Activated naive CD4-positive, alpha-beta T cell treated with anti-CD3 and anti-CD28 coated beads for 36 hours (primary cell): ENCODE measurements at places on chromosomes 3 and 15.

DNA sequence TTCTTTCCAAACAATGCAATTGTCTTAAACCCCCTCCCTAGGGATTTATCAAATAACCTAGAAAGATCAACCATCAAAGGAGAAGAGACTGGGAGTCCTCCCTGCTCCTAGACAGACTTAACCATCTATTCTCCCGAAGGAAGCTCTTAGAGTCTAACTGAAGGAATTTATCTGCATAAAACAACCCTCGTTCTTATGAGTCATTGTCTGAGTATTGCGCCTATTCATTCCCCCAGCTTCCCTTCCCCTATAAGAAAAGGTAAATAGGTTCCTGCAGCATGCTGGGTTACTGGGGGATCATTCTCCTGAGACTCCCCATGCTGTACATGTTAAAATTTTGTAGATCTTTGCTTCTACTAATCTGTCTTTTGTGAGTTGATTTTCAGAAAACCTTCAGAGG, 412.7 kb downstream of the OCA2 start:
- no peak for DNase-seq

DNA sequence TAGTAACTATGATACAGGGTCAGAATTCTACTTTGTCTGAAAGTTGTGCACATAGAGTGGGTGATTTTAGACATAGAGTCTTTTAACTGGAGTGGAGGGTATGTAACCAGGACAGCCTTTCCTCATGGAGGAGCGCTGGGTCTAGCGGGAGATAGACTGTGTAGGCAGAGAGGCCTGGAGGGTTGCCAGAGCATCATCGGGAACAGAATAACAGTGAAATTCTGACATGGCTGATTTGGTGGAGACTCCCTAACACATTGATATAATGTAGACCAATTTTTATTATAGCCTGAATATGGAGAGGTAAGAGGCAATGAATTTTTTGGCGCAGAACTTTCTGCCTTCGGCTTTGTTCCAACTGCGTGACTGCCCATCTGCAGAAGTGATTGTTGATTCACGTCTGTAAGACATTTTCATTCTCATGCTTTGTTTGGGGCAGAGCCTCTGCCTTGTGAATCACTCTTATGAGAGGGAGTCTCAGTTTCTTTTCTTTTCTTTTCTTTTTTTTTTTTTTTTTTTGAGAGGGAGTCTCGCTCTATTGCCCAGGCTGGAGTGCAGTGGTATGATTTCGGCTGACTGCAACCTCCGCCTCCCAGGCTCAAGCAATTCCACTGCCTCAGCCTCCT, 16.0 kb downstream of the LPP start:
- peak; percentile 40 for DNase-seq

- DNase-seq = peak; percentile 52
Measured at GRCh38 chr15:49145651-49146609, 9.5 kb downstream of the COPS2 start.

GRCh38 chr3:60803216-60804173, 447.8 kb downstream of the FHIT start:
- DNase-seq = no peak

- peak; percentile 87 for DNase-seq
Measured at GRCh38 chr3:128095222-128095703, 28.3 kb downstream of the RUVBL1 start.

DNA sequence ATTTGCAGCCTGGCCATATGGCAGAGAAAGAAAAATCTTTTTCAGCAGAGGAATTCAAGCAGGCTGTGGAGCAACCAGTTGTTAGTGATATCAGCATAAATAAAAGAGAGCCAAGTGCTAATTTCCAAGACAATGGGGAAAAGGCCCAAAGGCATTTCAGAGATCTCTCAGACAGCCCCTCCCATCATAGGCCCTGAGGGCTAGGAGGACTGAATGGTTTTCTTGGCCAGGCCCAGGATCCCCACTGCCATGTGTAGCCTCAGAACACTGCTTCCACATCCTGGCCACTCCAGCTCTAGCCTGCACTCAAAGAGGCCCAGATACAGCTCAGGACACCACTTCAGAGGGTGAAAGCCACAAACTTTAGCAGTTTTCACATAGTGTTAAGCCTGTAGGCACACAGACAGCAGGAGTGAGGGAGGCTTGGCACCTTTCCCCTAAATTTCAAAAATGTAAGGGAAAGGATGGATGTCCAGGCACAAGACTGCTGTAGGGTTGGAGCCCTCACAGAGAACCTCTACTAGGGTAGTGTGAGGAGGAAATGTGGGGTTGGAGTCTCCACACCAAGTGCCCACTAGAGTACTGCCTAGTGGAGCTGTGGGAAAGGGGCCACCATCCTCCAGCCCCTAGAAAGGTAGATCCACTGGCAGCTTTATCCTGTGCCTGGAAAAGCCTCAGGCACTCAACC, 191.4 kb downstream of the TBL1XR1 start:
- DNase-seq = no peak

DNA sequence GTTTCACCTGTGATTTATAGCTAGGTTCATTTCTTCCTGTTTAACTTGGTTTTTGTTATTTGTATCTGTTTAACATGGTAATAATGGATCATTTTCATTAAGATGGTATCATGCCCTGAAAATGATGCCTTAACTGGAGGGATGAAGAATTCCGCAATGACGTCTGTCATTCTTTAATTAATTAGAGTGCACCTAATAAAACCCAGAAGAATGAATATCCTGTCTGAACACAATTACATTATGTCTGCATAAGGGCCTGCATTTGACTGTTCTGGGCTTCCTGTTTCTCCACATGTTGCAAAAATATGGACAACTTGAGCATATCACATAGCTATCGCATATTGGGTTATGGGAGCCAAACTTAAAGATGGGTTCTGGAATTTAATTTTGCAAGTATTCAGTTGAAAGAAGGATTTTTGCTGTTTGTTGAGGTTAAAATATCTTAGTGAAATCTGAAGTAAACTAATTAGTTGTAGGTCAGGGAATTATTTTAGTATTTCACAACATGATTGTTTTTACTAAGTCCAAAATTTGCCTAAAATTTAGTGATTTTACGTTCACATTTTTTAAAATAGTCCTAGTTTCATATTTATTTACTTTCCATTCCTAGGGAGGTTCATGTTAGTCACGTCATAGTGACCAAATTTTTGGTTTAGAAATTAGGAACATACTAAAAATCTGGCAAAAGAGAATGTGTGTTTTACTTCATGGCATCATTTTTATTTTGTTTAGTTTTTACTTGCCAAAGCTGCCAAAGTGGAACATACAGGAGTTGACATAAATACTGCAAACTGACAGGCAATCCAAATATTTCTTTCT, 321.0 kb upstream of the TGFBR2 start:
- DNase-seq = no peak

DNA sequence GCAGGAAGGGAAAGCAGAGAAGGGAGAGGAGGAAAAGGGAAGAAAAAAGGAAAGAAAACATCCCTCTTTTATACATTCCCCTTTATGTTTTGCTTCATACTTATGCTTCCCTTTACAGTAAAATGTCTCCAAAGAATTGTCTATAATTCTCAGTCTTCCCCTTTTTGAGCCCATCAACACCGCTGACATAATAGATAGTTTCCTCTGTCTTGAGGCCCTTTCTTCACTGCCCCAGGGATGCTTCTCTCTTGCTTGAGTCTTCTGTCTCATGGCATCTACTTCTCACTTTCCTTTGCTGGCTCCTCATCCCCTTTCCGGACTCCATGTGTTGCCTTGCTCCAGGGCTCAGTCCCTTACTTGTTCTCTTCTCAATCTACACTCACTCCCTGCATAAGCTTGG, 99.7 kb upstream of the DAZL start:
- no peak for DNase-seq

DNA sequence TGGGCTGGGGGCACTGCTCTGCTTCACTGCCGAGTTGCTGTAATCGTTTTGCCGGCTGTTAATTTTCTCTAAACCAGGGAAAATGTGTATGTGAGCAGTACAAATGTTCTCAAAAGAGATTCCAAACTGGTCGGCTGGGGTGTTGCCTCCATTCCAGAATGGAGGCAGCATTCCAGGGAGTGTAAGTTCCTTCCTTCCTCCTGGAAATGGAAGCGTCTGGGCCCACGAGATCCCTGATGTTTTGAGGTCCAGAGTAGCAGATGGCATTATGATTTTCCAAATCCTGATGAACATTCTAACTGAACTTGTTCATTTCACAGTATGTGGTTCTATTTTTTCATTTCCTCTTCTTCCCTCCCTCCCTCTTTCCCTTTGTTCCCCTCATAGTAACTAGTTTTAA, 64.4 kb upstream of the SKOR1 start:
- DNase-seq = no peak

- DNase-seq = no peak
Measured at GRCh38 chr3:160577556-160578195, 12.3 kb upstream of the KPNA4 start.

DNA sequence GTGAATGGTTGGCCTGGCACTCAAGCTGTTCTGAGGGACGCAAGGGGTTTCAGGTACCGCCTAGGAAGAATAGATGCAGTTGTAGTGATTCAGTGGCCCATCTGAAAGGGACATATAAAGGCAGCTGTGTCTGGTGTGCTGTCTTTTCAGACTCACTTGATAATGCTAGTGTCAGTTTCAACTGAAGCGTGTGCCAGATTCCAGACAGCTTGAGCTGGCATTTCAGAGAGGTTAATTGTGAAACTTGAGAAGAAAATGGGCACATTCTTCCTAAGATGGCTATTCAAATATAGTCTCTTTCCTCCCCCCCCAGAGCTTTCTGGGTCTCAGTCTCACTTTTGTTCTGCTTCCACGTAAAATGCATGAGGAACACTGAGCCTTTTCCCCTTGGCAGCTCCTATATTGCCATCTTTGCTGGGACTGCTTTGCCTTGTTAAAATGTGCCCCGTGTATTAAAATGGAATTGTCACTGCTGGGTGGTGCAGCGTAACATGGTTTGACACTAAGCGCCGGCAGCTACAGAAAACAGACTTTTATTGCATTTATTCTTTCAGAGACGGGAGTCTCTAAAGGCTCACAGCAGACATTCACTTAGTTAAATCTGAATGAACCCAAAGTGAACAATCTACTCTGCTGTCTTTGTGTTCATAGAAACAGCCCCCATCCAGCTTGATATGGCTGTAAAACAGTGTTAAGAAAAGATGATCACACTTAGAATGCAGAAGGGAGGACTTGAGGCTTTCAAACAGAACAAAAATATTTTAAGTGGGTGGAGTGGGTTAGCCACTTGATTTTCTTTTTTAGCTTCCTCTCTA, 478.7 kb downstream of the RBMS3 start:
- no peak for DNase-seq

- DNase-seq = no peak
Measured at GRCh38 chr15:77243135-77243534, 172.2 kb upstream of the TSPAN3 start.

- no peak for DNase-seq
Measured at GRCh38 chr15:97929456-97930229, 30.9 kb upstream of the ARRDC4 start.

- DNase-seq = no peak
Measured at GRCh38 chr15:85718271-85718971, 76.3 kb downstream of the KLHL25 start.

- DNase-seq = no peak
Measured at GRCh38 chr3:60660026-60660425, 591.2 kb downstream of the FHIT start.

- DNase-seq = peak; percentile 0
Measured at GRCh38 chr3:38645076-38645475, 4.4 kb downstream of the SCN5A start.

- DNase-seq = peak; percentile 26
Measured at GRCh38 chr3:185552358-185552877, at the start of gene LIPH. Gene LIPH, minus strand, starts transcription at chr3:185552588. Its CDS starts 117 bp downstream, at chr3:185552471.
